AG20443 (cell line): ENCODE measurements at places on chromosomes 7 and 10.
A peak's percentile ranks its signal among the peaks of the same experiment; 100 is the strongest.

DNA sequence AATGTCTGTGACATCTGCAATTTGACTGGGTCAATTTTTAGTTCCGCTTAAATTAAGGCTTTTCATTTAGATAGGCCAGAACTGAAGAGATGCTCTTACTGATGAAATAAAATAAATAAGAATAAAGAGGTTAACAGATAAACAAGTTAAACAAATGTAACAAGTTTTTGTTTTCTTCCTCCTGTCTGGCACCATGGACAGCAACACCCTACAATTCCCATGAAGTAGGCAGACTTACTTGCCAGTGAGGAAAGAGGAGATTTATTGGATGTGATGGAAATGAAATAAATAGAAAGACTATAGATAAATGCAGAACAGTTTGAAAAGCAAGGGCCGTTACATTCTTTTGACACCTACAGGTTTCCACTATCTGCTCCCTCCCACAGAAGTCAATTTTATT is 118.5 kb downstream of the AMPH start:
- DNase-seq, result no peak

GRCh38 chr10:60871215-60871614 is 72.8 kb downstream of the RHOBTB1 start:
- DNase-seq, result no peak

DNA sequence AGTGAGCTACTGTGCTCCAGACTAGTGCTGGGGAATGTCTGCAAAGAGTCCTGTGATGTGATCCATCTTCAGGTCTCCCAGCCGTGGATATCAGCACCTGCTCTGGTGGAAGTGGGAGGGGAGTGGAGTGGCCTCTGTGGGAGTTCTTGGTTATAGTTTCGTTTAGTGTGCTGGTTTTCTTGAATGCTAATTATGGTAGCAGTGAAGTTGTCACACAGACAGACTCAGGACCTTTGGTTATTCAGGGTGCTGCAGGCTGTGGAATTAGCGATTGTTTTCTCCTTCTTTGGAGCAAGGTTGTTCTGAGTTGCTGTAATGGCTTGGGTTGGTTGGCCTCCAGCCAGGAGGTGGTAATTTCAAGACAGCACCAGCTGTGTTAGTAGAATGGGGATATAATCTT is 132.7 kb upstream of the HGF start:
- DNase-seq, result no peak

GRCh38 chr7:104803931-104804330 is 210.1 kb upstream of the KMT2E start:
- no peak for DNase-seq

DNA sequence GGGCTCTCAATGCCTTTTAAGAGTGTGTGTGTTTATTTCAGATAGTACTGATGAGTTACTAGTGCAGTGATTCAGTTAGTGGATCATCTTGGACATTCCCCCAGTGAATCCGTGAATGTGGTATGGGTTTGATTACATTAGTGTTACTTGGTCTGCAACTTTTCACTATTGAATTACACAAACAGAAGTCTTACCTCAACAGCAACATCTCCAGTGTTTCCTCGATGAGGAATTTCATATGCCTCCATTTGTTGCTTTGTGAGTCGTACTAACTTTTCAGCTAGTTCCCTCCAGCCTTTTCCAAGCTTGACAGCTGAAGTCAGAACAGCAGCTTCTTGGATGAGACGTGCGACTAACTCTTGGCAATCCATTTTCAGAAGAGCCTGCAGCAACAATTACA is 63.2 kb downstream of the MACC1 start:
- DNase-seq, result peak; percentile 17

- peak; percentile 16 for DNase-seq
These were observed 1.6 kb downstream of the SAMD9L start for GRCh38 chr7:93146472-93147141.

- peak; percentile 29 for DNase-seq
These were observed 40.1 kb downstream of the IQUB start for GRCh38 chr7:123494193-123494796.

DNA sequence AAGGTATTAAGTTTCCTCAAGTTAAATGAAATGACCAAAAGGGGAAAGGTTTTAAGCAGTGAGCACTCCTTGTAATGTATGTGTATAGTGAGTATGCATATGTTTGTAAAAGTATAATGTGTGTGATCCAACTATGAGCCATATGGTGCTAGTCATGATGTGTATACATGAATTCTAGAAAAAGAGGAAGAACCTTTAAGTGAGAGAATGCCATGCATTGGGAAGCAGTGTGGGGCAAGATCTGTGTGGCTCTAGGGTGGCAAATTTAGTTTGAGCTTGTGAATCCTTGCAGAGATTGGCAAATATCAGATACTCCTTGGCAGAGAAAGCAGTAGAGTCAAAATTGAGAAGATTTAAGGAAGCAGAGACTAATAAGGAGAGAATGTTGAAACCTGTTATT is 435.0 kb downstream of the AUTS2 start:
- DNase-seq, result no peak

GRCh38 chr7:124423863-124424262 is 341.7 kb downstream of the GPR37 start:
- DNase-seq, result no peak

GRCh38 chr7:128097211-128097731 is 66.0 kb upstream of the LRRC4 start:
- DNase-seq, result no peak

GRCh38 chr7:107029061-107029763 is 15.3 kb upstream of the PRKAR2B start:
- peak; percentile 12 for DNase-seq

- DNase-seq, result no peak
These were observed 7.3 kb upstream of the RET start for GRCh38 chr10:43069579-43069978.

DNA sequence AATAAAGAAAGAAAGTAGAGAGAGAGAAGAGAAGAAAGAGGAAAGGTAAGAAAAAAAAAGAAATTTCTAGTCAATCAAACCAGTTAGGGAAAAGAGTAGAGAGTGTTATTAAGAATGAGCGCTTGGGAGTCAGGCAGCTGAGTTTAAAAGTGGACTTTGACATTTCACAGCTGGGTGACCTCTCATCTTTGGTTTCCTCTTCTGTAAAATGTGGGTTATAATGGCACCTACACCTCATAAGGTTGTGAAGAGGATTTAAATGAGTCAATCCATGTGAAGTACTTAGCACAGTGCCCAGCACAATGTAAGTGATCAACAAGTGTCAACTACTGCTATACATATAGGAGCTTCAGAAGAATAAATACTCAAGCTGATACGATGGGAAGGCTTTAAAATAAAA is 12.2 kb downstream of the HOXA1 start:
- no peak for DNase-seq

DNA sequence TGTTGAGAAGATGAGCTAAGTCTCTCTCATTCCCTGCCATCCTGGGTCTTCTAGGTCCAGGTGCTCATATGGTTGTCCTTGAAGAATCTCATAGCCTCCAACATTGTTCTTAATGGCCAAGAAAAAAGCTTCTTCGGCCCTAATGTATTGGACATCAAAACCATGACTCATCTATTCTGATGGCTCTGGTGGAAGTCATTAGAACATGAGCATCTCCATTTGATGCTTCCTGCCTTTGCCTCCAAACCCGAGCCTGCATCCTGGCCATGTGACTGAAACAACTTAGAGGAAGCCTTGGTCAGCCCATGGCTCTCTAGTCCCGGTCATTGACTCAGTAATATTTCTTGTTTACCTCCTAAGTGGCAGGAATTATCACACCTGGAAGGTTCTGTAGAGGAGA is 264.1 kb upstream of the FZD8 start:
- DNase-seq, result no peak

GRCh38 chr7:91812388-91812787 is 68.1 kb downstream of the MTERF1 start:
- no peak for DNase-seq

DNA sequence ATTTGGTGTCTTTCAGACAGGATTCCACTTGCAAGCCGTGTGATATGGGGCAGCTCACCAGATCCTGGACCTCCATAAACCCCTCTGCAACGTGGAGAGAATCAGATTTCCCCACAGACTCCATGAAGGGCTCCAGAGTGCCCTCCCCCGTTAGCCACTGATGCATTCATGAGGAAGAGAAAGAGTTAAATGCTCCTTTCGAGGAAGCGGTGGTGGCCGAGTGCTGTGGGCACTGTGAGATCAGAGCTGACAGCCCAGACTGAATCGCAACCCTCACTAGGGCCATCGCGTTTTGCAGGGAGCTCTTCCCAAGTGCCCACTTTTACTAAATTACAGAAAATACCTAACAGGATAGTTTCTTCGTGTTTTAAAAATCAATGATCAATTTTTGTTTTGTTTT is 226.3 kb upstream of the ZNF32 start:
- DNase-seq, result no peak

DNA sequence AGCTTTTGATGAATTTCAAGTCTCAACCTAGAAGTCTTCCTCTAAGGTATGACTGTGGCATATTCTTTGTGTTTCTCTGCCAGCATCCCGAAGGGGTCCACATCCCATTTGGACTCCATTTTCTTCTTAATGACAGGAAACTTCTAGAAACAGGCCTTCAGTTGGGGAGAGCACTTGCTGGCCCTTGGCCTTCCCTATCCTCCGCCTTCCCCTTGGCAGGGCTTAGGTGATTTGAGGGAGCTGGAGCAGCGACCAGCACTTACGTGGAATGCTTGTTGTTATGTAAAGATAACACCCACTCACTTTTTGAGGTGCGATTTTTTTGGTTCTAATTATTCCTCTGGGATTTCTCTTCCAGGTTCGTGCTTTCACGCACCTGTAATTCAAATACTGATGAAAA is 42.9 kb upstream of the ZNF716 start:
- no peak for DNase-seq

- no peak for DNase-seq
These were observed 108.9 kb upstream of the MKLN1 start for GRCh38 chr7:131218727-131219128.

GRCh38 chr7:87216701-87217508 is 2.6 kb downstream of the TMEM243 start:
- DNase-seq, result no peak

- no peak for DNase-seq
These were observed 7.1 kb downstream of the MRC1 start for GRCh38 chr10:17816199-17816598.

DNA sequence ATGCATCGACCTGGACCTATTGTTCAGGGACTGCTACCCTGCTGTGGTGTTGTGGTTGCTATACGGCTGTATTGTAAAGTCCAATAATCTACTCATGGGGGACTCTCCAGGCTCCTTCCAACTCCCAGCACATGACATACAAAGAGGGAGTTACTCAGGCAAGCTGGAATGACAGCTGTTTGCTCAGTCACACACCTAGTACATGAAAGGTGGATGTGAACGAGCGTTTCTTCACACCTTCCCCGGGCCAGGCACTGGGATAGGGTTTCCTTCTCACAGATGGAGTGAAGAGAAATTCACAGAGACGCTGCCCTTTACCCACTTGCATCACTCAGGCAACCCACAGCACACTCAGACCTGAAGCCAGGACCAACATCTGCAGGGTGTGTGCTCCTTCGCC is 215.7 kb downstream of the TNS3 start:
- DNase-seq, result no peak

GRCh38 chr7:131151034-131151433 is 176.6 kb upstream of the MKLN1 start:
- peak; percentile 40 for DNase-seq

GRCh38 chr10:23966504-23967051 is 242.4 kb upstream of the KIAA1217 start:
- DNase-seq, result no peak

GRCh38 chr7:26593896-26594295 is 270.5 kb downstream of the SKAP2 start:
- no peak for DNase-seq

DNA sequence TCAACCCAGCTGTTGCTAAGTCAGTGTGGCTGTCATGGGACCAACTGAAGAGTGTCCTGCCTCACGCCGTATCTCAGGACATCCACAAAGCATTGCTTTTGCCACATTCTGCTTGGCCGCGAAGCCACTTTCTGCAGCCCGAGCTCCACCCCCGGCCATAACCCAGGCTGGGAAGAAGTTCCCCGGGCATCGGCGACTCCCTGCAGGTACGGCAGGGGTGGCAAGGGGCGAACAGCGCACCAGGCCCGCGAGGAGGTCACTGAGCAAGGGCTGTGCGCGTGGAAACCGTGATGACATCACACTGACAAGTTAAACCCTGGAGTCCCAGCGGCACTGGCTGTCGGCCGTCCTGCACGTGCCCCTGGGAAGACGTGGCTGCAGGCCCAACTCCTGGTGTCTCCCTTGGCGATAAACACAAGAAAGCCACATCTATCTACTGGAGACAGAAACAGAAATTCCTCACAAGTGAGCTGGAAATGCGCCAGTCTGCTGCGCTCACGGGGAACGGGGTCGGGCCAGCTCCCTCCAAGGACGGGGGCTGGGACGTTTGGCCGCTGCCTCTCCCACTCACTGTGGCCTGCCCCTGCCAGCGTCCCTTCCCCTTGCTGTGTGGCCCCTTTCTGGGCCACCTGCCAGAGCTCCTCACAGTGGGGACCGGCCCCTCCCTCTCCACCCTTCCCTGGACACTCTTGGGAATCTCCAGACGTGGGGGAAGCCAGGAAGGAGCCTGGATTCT is 326.3 kb downstream of the DNAJB6 start:
- no peak for DNase-seq

GRCh38 chr7:114793155-114793845 is 128.6 kb upstream of the MDFIC start:
- DNase-seq, result no peak

DNA sequence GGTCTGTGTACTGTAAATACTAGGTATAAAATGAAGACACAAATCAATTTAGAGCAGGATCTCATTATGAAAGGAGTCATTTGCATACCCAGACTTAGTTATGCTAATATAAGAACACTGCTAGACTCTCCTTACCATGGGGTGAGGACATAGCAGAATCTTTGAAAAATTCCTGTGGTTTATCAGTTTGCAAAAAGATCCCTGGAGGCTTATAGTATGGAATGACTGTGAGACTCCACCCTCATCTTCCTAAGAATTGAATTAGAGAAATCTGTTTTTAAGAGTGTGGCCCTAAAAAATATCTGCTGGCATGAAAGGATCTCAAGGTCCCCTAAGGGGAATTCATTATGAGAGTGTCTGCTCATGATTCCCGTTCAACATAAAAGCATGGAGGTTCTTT is 63.2 kb downstream of the WNT2 start:
- DNase-seq, result peak; percentile 53

GRCh38 chr7:47329320-47329926 is 252.5 kb downstream of the TNS3 start:
- no peak for DNase-seq

GRCh38 chr10:60777696-60778213 is 523 bp upstream of the CDK1 start:
- peak; percentile 11 for DNase-seq

- DNase-seq, result no peak
These were observed 543.3 kb downstream of the TNS3 start for GRCh38 chr7:47038621-47039020.

- no peak for DNase-seq
These were observed 22.7 kb downstream of the CYP2C19 start for GRCh38 chr10:94785211-94785610.
